ENCODE measurements at places on chromosomes 4 and X.

DNA sequence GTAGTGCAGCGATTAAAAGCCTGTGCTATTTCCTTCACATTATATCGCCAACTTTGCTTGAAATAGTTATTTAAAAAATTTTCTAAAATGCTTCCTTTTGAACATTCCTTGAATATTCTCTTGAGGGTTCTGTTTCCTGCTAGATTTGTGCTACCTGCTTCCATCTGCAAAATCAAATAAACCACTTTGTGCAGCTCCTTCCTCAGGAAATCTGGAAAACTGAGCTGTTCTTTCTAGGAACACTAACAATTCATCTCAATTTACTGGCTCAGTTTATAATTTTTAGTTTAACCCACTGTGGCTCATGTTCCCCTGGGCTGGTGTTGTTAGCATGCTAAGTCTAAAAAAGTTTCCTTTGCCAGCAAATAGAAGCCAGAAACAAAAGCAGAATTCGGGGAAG is 88.1 kb upstream of the LCORL start:
- no peak overlapping the region for H3K27ac ChIP-seq
- no peak overlapping the region for H3K4me3 ChIP-seq
- H3K27me3 ChIP-seq = peaks cover 16% of the 10 kb centered on the region

DNA sequence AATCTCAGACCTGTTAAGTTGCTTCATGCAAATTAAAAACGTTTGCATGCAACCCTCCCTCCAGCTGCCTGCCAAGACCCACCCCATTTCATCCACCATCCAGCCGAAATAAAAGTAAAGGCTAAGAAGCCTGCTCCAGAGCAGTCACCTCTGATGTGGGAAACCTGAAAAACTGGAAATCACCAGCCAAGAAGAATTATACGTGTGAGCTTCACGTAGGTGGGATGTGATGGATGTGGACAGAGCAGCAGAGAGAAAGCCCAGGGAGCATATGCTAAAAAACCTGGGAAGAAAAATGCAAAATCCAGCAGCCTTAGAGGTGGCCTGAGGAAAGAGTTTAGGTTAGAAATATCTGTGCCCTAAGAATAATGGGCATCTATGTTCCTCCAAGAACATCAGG is 160.6 kb upstream of the STS start:
- no peak for DNase-seq
- no peak overlapping the region for H3K4me3 ChIP-seq
- H3K36me3 ChIP-seq = no peaks in the 10 kb centered on the region
- no peaks in the 10 kb centered on the region for H3K4me1 ChIP-seq

DNA sequence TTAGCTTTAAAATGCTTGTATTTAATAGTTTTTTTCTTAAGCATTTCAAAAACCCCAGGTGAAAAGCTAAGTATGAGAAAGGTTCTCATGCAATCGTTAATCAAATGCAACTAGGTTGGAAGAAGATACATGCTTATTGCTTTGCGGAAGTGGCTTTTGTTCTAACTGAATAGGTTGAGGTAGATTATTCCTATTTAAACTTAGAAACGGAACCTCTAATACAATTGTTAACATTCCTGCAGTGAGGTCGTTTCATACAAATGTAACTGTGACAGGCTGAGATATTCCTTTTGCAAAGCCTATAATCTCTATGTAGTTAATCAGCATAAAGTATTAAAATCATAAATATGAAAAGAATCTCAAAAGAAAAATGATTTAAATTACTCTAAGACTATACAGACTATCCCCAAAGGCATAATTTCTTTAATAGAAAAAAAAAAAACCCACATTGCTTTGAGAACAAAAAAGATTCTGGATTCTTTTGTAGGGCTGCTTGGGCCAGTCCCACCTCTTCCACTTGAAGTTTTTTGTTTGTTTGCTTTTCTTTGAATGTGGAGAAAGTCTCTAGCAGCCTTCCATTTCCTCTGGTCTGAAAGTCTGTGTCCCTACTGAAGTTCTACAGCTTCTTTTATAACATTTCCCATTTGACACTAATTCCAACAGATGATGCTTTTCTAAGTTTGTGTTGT is 25.6 kb upstream of the SORBS2 start:
- no peak overlapping the region for H3K27ac ChIP-seq
- H3K36me3 ChIP-seq = no peaks in the 10 kb centered on the region
- no peak for DNase-seq
- no peaks in the 10 kb centered on the region for H3K4me1 ChIP-seq
- peaks cover 2% of the 10 kb centered on the region for H3K27me3 ChIP-seq

- no peak overlapping the region for H3K4me3 ChIP-seq
- H3K27ac ChIP-seq = no peak overlapping the region
- H3K36me3 ChIP-seq = no peaks in the 10 kb centered on the region
- peaks cover 39% of the 10 kb centered on the region for H3K27me3 ChIP-seq
Measured at GRCh38 chr4:6469144-6469543, 3.3 kb downstream of the PPP2R2C start.

- no peak overlapping the region for H3K4me3 ChIP-seq
- no peak for DNase-seq
- H3K4me1 ChIP-seq = no peaks in the 10 kb centered on the region
- H3K27me3 ChIP-seq = peaks cover 8% of the 10 kb centered on the region
Measured at GRCh38 chr4:129335276-129335675, 239.3 kb downstream of the C4orf33 start.

- no peaks in the 10 kb centered on the region for H3K4me1 ChIP-seq
- no peak overlapping the region for H3K4me3 ChIP-seq
- H3K27ac ChIP-seq = no peak overlapping the region
- H3K36me3 ChIP-seq = no peaks in the 10 kb centered on the region
- DNase-seq = no peak
Measured at GRCh38 chr4:181939199-181939945, 303.8 kb upstream of the TENM3 start.

DNA sequence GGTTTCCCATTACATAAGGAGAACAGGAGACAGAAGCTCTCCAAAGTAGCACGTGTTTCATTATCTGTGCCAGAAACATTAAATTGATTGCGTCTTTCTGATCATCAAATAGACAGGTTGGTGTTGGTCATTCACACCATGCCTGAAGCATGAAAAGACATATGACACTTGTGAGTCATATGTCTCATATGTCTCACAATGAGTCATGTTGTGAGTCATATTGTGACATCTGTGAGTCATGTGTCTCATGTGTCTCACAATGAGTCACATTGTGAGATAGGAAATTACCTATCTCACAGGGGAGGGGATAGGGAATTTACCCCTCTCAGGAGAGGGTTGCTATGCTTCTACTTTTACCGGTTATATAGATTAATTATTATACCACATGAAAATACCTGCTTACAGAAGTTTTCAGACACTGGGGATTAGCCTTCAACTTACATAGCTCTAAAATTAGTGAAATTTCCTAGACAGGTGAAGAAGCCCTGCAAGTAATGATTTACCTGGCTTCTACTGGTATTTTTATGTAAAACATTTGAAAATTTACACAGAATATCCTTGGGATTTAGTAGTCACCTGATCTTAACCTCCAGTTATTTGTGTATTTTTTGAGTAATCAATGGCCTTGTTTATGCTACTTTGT is 80.8 kb downstream of the NPFFR2 start:
- peak; percentile 38 for DNase-seq
- H3K27me3 ChIP-seq = peaks cover 14% of the 10 kb centered on the region
- H3K4me3 ChIP-seq = no peak overlapping the region
- no peaks in the 10 kb centered on the region for H3K36me3 ChIP-seq
- peaks cover 9% of the 10 kb centered on the region for H3K4me1 ChIP-seq
- no peak overlapping the region for H3K27ac ChIP-seq

DNA sequence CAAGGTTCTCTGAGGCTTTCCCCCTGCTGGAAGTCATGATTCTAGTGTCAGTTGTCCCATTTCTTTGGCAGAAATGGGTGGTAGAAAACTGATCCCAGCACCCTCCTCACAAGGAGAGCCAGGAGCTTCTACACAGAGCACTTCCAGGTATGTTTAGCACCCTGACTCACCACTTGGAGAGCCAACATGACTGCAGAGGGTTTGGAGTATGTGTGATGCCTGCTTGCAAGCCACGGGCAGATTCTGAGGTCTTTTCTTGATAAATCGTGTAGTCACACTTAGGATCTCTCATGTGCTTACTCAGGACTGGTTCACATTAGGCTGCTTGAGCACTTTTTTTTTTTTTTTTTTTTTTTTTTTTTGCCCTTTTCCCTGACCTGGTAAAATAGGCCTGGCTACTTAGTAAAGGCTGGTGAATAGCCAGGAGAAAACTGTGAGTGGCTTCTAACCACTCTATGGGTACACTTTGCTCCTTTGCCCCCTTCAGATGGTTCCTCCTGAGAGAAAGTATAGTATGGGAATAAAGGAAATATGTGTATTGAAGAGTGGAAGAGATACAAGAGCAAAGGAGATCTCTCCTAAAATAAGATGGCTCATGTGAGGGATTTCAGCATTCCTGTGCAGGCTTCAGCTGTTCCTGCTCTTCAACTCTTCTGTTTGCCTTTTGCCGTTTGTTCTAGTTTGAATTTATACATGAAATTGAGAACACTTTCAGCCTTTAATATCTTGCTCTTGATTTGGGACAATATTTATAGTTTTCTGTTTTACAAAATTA is 103.6 kb downstream of the EMCN start:
- no peaks in the 10 kb centered on the region for H3K27me3 ChIP-seq
- H3K4me3 ChIP-seq = no peak overlapping the region
- H3K27ac ChIP-seq = no peak overlapping the region
- no peak for DNase-seq

DNA sequence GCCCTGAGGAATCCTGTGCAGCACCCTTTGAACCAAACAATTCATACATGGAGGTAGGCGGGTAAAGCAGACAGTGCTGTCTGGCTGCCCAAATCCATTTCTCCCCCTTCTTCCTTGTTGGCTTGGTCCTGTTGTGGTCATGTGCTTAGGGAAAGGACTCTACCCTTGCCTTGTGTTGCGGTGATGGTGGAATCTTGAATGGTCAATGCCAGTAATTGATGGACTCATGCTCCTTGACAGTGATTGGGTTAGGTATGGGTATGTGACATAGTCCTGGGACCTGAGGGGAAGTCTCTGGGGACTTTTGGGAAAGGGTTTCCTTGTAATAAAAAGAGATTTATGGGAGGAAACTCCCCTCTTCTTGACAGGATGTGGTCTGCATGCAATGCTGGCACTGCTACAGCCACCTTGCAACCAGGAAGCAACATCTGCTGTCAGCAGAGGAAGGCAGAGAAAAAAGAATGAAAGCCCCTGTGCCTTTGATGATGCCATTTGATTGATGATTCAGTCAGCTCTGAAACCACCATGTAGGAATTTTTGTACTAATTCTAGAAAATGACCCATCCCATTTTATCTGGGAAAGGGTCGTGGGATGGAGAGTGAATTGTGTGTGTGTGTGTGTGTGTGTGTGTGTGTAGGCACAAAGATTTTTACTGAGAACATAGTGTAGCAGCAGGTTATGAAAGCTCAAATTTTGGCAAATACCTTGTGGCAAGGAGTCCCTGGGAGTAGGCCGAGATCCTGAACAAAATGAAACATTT is 30.0 kb upstream of the HUWE1 start:
- peak overlapping the region; percentile 96 for H3K27ac ChIP-seq
- peaks cover 39% of the 10 kb centered on the region for H3K4me1 ChIP-seq
- H3K4me3 ChIP-seq = peak overlapping the region; percentile 86
- no peaks in the 10 kb centered on the region for H3K27me3 ChIP-seq
- peak; percentile 74 for DNase-seq
- H3K36me3 ChIP-seq = peaks cover 31% of the 10 kb centered on the region

DNA sequence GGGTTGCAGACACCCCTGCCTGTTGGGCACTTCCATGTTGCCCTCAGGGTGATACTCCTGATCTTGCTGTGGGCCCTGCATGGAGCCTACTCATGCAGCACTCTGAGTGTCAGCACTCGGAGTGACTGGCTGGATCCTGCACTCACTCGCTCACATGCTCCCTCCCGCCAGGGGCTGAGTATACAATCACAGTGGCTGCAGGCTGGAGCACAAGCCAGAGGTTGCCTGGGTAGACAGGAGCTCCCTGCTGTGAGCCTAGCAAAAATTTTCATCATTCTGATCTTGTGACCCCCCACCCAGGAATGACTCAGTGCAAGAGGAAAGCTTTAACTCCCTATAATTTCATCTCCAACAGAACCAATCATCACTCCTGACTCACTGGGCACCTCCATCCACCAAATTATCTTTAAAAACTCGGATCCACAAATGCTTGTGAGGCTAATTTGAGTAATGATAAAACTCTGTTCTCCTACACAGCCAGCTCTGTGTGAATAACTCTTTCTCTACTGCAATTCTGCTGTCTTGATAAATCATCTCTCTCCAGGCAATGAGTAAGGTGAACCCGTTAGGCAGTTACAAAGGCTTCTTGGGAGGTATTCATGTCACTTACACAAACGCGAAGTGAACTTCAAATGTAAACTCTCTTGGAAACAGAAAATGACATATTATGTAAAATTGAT is 1180.8 kb upstream of the PABPC4L start:
- no peak overlapping the region for H3K27ac ChIP-seq
- DNase-seq = no peak
- H3K4me1 ChIP-seq = no peaks in the 10 kb centered on the region
- no peaks in the 10 kb centered on the region for H3K27me3 ChIP-seq

DNA sequence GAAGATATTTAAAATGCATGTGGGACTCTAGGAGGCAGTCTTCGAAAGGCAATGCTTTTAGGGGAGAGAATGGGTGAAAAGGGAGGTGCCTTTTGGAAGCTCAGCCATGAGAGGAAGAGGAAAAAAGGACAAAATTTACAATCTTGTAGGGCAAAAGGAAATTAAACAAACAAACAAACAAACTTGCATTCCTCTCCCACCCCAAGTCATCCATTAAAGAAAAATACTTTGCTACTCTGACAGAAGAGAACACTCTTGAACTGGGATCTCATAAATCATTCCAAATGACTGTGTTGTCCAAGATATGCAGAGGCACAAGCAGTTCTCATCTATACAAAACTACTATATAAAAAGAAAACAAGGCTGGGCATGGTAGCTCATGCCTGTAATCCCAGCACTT is 46.7 kb downstream of the HELQ start:
- H3K27me3 ChIP-seq = no peaks in the 10 kb centered on the region
- no peaks in the 10 kb centered on the region for H3K4me1 ChIP-seq
- DNase-seq = no peak
- H3K36me3 ChIP-seq = peaks cover 3% of the 10 kb centered on the region
- no peak overlapping the region for H3K4me3 ChIP-seq

GRCh38 chr4:74624351-74625151 is 169.8 kb downstream of the BTC start:
- peaks cover 32% of the 10 kb centered on the region for H3K4me1 ChIP-seq
- H3K4me3 ChIP-seq = no peak overlapping the region
- peaks cover 2% of the 10 kb centered on the region for H3K27me3 ChIP-seq
- DNase-seq = no peak

DNA sequence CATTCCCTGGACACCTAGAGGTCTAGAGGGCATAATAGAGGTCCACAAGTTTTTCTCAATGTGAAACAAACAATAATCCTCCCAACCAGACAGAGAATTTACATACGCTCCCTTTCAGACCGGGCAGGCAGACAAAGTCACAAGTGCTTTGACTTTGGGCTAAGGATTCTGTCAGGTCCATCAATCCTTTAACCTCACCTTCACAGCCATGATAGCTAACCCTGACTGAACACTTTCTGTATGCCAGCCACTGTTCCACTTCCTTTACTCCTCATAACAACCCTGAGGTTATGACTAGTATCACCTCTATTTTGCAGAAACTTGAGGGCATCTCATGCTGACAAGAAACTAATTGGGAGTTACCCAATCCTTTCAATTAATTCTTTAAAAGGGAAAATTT is 118.8 kb upstream of the AFF2 start:
- H3K27ac ChIP-seq = peak overlapping the region; percentile 93
- H3K4me3 ChIP-seq = peak overlapping the region; percentile 62
- no peaks in the 10 kb centered on the region for H3K27me3 ChIP-seq
- peak; percentile 5 for DNase-seq
- H3K4me1 ChIP-seq = peaks cover 32% of the 10 kb centered on the region
